ENCODE measurements at places on chromosomes 12 and 14.

DNA sequence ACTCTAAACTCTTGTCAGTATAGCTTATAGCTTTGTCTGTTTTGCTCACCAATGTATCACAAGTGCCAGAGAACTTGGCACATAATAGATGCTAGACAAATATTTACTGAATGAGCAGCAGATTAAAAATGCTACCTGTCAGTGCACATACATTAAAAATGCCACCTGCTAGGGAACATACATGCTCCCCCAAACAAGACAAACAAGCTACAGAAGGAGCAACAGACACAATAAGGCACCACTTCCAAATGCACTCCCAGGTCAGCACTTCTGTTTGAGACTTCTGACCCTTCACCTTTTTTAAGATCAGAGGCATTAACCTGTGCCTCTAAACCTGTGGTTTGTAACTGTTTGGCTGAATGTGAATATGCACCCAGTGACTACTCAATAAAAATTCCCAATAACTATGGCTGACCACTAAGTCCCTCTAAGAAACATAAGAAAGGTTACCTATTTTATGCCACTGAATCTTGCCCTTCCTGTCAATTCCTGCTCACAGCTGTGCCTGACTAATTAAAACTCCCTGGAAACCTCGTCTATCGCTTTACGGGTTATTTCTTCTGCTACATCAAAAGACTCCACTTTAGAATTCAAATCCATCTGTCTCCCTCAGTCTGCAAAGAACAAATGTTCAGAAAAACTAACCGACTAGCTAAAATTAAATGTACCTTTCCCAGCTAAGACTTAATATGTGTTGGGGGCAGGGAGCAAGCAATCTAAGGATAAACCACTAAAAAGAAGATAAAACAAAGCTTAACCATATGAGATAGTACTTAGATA lies 41.0 kb downstream of the HECTD4 start:
- no peak for DNase-seq

DNA sequence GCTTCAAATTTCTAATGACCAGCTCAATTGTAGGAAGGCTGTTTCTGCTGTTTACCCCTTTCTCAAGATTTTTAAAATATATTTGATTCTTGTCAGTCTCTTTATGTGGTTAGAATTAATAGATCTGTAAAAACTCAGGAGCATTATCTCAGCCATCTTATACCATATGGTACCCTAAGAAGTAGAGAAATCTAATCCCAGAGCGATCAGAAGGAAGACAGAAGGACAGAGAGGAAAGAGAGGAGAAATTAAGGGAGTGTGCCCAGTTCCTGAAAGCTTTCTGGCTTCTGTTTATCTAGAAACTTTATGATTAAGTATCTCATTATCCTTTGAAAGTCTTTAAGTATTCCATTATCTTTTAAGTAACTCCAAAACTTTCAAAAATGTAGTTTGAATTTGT lies 152.1 kb upstream of the NAV3 start:
- no peak for DNase-seq

DNA sequence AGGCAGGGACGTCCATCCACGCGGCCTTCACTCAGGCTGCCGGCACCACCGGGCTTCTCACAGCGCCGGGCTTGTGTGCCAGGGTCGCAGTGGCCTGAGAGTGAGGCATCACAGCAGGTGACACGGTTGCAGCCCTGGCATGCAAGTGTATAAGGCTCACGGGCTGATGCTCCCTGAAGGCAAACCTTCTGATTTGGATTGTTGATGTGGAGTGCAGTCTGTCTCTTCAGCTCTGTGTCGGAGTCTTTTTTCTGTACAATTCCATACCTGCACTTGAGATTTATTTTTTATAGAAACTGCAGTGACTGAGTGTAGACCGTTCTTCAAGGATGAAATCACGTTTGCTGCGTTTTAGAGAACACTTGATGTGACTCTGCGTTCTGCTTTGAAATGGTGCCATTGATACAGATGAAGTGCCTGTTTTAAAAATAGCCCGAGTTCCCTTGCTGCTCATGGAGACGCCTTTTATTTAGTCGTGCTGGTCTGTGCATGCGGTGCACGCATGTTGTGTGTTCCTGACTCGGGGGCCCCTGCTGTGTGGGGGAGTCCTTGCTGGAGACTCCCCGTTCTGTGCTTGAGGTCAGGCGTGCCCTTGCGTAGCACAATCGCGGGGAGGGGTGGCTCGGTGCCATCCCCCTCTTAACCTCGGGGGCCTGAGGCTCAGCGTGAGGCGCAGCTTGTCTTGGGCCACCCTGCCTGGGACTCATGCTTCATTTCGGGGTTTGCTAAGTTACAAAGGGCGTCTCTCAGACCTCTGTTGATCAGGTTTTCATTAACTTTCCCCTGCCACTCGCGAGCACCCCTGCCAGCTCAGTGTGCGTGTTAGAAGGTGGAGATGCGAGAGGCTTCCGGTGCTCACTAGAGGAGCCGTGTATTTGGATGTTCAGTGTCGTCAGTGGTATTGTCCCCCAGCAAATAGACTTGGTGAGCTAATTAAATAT lies 21.6 kb upstream of the AMN start:
- DNase-seq: no peak

DNA sequence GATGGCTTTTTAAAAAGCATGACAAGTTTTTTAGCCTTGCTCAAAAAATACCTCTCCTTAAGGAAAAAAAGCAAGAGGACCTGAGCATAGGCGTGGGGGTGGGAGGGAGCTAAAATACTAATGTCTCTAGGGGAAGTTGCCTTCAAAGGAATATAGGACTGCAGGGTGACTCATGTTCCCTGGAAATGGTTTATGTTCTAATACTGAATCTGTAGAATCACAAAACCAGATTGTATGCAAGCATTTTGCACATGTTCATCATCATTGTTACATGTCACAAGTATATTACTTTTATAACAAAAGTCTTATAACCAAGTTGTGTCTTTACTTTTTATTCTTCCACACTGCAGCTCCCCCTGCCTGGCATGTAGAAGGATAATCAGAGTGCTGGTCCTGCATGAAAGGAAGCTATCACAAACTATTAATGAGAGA lies 36.6 kb downstream of the GPR135 start:
- DNase-seq: no peak

DNA sequence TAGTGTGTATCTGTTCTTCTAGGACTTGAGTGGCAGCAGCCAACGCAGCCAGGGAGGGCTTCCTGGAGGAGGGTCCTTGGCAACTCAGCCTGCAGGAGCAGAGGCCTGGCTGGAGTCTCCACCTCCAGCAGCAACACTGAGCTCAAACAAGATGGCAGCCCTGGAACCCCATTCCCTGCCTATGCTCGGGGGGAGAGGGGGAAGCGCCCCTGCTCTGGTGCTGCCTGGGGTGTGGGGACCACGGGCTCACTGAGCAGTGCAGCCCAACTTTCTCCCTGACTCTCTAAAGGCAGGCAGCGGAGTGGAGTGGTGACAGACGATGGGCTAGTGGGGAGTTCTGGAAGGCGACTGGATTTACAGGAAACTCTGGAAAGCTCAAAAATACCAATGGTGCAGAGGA lies 160.7 kb downstream of the CALM1 start:
- DNase-seq: no peak

- DNase-seq: peak; percentile 83
Observed at GRCh38 chr14:100440207-100440631, 117.1 kb downstream of the SLC25A47 start.

GRCh38 chr14:31428011-31428410 lies 7.7 kb upstream of the HEATR5A start:
- no peak for DNase-seq

DNA sequence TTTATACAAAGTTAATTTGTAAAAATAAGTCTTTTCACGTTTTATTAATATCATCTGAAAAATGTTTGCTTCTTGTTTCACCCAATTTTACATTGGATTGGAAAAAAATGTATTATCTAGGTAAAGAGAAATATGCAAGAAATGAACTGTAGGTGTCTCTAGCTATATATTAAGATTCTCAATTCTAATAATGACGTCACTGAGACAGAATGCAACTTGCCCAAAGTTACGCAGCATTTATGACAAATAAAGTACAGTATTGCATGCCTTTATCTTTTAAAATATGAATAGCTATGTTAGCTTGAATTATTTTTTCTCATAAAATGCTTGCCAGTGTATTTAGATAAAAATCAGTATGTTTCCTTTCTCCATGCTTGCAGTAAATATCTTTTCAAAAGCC lies 728.8 kb downstream of the RERGL start:
- DNase-seq: no peak

- no peak for DNase-seq
Observed at GRCh38 chr12:117300174-117300573, 61.3 kb downstream of the NOS1 start.

DNA sequence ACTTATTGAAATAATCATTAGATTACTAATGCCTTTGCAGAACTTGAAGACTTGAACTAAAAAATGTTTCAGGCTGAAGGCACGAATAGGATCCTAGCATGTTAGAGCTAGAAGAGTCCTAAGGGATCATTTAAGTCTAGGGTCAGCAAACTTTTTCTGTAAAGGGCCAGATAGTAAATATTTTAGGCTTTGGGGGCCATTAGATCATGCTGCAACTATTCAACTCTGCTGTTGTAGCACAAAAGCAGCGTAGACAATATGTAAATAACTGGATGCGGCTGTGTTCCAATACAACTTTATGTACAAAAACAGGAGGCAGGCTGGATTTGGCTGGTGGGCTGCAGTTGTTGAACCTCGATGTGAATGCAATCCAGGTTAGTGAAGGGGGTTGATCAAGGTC lies 221.7 kb downstream of the ATP23 start:
- no peak for DNase-seq

DNA sequence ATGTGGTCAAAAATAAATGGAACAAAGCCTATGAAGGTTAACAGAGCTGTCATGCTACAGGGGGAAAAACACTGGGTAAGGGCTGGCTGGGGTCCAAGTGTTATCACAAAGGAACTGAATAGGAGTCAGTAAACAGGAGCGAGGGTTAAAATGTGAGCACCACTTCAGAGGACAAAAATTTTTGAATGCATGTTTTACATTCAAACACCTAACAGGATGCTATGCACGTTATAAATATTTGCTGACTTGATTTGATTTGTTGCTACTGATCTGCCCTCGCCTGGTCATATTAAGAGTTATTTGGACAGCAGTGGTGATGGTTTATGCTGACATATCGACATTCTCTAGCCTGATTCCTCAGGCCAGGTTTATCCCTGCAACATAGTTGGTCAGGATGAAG lies 7.4 kb upstream of the KTN1 start:
- DNase-seq: no peak

DNA sequence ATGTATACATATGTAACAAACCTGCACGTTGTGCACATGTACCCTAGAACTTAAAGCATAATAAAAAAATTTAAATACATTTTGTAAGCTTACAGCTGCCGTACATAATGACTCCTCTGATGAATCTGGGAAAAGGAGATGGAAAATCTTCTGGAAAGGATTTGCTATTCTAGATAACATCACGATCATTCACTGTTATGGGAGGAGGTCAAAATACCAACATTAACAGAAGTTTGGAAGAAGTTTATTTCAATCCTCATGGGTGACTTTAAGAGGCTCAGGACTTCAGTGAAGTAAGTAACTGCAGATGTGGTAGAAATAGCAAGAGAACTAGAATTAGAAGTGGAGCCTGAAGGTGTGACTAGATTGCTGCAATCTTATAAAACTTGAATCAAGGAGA lies 172.2 kb downstream of the SLC16A7 start:
- no peak for DNase-seq
